D721Med (cell line): ENCODE measurements at places on chromosomes 11 and 22.

- DNase-seq = no peak
Measured at GRCh38 chr22:24176630-24177029, 4.7 kb upstream of the SUSD2 start.

DNA sequence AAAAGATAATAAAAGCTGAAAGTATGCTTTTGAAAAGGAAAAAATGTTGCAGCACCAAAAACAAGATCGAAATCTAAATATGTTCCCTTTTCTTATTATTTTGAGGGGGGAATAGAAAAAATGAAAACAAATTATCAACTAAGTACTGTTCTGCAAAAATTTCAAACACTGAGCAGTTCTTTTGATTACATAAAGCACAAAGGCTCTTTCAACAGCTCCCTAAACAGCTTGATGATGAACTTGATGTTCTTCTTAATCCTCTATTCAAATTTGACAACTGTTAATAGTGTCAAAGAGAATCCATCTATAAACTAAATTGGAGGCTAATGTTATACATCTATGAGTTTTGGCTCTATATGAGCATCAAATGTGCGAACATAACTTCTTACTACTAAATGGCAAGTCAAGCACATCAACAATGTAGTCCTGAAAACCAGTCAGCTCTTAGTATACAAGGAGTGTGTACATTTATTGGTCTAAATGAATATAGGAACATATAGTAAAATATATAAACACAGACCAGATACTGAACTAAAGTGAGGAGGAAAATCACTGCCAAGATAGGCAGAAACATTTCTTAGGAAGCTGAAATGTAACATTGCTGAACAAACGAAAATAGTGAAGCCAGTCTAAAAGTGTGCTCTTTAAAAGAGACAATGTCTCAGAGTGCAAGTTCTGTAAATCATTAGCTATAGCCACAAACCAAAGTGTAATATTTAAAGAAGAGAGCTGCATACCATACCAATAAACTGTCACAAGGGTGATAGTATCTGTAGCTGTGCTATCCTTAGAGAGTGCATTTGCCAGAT is 94.3 kb downstream of the SOX6 start:
- no peak for DNase-seq

GRCh38 chr11:20260307-20260706 is 100.0 kb upstream of the DBX1 start:
- DNase-seq = no peak

DNA sequence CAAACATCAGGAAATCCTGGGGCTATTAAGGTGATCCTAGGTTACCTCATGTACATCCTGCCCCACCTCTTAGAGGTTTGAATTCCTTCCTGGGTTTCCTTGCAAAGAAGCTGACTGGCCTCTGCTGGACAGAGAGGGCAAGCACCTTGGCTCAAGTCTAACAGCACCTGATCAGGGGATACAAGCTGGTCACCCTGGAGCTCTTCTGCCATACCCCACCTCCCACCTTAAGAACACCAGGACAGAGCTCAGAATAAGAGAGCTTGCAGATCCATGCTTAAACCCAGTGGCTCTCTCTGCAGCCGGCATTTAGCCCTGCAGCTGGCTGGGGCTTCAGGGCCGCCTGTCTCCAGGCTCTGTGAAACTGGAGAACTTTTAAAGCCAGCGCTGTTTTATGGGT is 386.6 kb upstream of the NARS2 start:
- no peak for DNase-seq

DNA sequence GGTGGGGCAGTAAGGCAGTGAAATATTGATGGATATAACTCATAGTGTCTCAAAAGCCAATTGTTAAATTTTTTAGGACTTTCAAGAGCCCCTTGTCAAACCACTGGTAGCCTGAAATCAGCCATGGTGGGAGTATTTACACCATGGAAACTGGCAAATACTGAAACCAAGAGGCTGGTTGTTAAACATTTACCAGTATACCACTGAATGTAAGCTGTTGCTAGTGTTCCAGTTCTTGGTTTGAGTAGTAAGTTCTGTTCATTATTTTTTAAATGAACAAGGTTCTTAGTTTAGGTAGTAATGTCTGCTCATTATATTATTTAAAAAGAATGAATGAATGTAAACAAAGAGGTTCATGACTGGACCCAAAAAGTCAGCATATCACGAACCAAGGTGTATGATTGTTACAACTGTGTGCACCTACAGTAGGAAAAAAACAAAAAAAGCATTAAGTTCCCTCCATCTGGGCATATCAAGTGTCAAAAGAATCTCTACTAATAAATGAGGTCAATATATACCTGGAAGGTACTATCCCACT is 4.5 kb upstream of the EIF3F start:
- DNase-seq = no peak

DNA sequence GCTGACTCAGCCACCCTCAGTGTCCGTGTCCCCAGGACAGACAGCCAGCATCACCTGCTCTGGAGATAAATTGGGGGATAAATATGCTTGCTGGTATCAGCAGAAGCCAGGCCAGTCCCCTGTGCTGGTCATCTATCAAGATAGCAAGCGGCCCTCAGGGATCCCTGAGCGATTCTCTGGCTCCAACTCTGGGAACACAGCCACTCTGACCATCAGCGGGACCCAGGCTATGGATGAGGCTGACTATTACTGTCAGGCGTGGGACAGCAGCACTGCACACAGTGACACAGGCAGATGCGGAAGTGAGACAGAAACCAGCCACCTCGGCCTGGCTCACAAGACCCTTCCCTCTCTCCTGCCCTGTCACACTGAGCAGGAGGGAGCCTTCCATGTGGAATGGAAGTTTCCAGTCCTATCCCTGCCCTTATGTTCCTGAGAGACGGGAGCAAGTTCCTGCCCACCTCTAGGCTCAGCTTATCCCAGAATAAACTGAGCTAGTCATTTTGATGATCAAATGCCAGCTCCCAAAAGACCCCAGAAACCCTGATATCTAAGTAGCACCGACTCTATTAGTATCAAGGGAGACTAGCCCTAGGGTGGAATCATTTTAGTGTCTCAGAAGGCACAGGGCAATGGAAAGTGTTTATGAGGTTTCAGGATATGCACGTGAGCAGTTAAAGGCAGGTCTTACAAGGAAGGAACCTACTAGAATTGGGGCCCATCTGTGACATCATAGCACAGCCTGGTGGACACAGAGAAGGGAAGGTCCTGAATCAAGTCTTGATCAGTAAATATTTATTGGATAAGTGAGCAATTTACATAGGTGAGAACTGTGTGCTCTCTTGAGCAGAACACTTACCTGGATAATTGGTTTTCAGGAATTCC is 6.3 kb upstream of the IGLL5 start:
- DNase-seq = no peak

DNA sequence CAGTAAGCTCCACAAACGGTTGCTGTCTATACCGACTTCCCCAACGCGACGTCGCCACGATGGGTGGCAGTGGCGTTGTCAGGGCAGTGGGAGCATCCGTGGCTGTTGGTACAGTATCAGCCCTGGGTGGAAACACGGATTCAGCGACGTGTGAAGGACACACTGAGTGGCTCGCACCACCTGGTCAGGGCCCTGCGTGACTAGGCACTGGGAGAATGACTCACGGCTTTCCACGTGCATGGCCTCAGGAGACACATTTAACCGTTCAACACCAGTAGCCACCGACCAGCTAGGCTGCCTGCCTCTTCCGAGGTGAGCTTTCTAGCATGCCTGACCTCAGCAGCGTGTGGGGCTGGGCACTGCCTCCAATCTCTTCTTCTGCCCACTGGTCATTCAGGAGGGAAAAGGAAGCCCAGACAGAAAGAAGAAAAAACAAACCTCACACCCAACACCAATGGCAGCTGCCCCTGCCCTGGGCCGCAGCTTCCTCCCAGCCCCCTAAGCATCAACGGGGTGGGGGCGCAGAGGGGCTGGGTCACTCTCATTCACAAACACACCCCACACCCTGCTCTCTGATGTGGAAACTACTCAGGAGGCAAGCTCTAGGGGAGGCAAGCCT is 59.0 kb downstream of the MYH9 start:
- DNase-seq = no peak

DNA sequence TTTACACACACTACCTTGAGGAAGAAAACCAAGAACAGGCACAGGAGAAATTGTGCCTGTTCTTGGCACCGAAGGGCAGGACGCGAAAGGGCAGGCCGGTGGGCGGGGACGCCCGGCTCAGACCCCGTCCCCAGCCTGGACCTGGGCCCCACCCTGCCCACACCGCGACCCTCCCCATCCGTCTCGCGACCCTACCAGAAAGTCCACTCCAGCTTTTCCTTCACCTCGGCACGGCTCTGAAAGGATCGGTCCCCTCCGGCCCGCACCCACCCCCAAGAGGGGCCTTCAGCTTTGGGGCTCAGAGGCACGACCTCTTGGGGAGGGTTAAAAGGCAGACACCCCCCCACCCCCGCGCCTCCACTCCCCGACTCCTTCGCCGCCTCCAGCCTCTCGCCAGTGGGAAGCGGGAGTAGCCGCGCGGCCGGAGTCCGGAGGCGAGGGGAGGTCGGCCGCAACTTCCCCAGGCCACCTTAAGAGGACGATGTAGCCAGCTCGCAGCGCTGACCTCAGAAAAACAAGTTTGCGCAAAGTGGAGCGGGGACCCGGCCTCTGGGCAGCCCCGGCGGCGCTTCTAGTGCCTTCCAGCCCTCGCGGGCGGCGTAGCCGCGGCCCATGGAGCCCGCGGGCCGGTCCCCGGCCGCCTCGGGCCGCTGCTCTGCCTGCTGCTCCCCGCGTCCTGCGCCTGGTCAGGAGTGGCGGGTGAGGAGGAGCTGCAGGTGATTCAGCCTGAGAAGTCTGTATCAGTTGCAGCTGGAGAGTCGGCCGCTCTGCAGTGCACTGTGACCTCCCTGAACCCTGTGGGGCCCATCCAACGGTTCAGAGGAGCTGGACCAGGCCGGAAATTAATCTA is 4.4 kb downstream of the SEC14L6 start:
- no peak for DNase-seq
